Hepatic stellate cell (primary cell): ENCODE measurements at places on chromosomes 6 and 20.

- no peak for DNase-seq
Observed at GRCh38 chr20:41854765-41855164, 236.6 kb upstream of the CHD6 start.

DNA sequence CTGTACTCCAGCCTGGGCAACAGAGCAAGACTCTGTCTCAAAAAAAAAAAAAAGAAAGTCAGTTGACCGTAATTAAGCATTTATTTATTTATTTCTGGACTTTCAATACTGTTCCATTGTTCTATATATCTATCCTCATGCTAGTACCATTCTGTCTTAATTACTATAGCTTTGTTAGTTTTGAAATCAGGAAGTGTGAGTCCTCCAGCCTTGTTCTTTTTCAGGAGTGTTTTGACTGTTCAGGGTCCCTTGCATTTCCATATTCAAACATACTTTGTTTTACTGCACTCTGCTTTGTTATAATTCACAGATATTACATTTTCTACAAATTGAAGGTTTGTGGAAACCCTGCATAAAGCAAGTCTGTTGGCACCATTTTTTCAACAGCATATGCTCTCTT lies 36.7 kb upstream of the ASXL1 start:
- DNase-seq: no peak

DNA sequence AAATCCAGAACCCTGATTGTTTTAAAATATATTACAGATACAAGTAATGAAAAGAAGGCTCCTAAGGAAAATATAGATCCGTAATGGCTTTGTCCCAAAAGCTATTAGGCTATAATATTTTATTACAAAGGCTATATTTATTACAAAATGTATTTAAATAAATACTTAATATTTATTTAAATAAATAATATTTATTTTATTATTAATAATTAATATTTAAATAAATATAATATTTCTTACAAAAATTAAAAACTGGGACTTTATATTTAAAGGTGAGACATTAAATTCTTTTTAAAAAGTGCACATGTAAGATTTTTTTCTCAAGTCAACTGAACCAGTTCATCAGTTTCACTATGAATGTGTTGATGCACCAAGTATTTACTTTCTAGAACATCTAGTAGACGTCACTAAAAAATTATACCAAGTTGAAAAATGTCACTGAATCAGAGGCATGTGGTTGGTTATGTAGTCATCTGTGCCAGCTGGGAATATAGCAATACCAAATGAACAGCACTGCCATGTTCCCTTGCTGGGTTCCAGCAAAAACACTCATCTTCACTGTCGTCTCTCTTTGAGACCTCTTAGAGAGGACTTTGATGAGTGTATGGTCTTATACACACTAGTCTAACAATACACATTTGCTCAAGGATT lies 278.9 kb downstream of the ESR1 start:
- DNase-seq: no peak

DNA sequence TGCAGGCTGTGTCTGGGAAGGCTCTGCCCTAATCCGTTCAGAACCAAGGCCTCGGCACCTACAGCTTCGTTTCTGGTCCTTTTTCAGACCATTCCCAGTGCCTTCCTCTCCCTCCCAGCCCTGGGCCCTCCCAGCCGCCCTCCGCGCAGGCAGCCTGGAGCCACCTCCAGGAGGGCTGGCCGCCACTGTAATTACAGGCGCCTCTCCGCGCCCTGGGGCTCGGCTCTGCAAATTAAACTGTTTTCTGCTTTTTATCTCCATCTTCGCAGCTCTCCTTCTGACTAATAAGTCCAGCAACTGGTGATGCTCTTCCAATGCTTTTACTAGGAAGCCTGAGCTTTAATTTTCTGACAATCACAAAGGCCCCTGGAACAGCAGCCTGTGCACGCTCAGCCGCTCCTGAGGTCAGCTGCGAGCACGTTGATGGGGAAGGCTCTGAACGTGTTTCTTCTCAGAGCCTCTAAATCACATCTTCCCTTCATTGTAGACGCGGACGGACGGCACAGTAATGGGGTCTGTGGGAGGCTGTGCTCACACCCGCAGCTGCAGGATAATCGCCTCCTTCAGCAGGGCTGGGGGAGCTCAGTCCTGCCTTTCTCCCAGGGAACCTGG lies 194.6 kb downstream of the DLL1 start:
- DNase-seq: no peak

DNA sequence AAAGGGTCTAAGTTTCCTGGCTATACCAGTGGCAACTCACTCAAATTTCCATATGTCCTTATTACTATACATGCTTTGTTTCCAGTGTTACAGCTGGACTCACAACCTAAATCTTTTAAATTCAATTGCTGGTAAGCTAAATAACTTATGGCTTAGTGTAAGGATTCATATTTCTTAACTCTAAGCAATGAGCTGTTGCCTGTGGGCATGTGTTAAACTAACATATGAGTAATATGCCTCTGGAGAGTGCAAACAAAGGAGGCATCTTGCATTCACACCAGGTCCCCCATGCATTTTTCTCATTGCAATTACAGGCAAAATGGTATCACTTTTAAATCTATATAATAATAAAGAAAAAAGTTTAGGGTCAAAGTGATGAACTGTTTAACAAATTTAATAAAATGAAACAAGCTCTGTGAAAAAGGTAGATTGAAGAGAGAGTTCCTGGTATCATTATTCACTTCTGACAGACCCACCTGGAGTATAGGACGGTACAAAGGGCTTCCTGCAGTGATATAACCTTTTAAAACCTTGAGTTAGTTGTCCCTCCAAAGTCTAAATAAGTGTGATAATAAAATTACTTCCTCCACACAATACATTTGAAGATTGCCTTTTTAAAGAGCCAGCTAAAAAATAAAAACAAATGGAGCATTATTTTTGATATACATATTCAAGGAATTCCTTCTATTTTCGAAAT lies 57.6 kb upstream of the HMGCLL1 start:
- no peak for DNase-seq

- no peak for DNase-seq
Observed at GRCh38 chr6:47581591-47581990, 104.0 kb downstream of the CD2AP start.

GRCh38 chr6:81625216-81625615 lies 127.3 kb downstream of the TENT5A start:
- DNase-seq: no peak

DNA sequence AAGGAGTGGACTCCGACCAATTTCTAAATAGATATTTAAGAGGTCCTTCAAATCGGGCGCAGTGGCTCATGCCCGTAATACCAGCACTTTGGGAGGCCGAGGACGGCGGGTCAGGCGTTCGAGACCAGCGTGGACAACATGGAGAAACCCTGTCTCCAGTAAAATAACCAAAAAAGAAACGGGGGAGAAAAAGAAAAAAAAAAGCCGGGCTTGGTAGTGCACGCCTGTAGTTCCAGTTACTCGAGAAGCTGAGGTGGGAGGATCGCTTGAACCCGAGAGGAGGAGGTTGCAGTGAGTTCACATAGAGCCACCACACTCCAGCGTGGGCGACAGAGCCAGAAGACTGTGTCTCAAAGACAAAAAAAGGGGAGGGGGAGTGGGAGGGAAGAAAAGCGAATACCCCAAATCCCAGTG lies 53.3 kb upstream of the HFE start:
- DNase-seq: no peak

DNA sequence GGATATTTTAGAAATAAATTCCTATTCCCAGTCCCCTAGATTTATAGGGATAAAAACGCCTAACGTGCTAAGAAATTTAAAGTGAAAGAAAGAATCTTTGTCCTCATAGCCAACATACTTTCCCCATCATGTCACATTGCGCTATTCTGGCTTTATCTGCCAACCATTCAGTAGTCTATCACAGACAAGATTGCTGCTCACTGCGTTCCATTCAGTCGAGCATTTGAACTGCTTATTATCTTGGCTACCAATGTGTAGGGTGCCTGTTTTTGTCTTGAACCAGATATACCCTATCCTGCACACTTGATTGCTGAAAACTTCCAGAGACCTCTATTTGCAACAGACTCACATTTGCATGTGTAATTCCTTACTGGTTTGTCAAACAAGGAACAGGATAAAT lies 751.5 kb downstream of the EPHA7 start:
- DNase-seq: no peak

- DNase-seq: no peak
Observed at GRCh38 chr6:125019918-125020317, 57.7 kb downstream of the RNF217 start.

- no peak for DNase-seq
Observed at GRCh38 chr6:167731216-167731615, 95.5 kb upstream of the AFDN start.

GRCh38 chr6:35219683-35220326 lies 6.0 kb downstream of the SCUBE3 start:
- no peak for DNase-seq

DNA sequence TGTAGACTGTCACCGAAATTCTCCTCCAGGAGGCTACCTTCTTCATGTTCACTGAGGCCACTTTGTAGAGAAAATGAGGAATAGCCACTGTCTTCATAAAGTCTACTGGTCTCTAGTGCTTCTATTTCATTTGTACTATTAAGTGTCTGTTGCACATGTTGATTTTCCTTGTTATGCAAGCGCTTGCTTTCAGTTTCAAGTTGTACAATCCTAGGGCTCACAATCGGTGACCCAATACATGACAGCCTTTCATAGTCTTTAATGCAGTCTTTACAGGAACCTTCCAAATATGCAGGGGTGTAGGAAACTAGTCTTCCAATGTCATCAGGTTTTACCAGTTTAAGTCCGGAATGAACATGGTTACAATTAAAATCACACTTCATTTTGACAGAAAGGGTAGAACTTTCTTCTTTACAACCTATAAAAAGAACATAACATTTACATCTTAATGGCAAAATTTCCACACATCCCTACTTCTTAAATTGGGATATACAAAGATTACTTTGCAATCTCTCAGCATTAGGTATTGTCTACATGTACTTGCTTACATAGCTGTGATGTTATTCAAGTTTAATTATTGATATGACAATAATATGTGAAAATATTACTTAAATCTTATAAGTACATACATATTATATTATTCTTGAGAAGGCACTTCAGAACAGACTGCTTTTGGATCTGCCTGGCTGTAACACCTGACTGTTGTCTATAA lies 7.5 kb downstream of the FBXO5 start:
- DNase-seq: no peak
